CD4-positive, alpha-beta T cell treated with Interleukin-10 for 1 hour (primary cell): ENCODE measurements at places on chromosomes 3 and 15.
A peak's percentile ranks its signal among the peaks of the same experiment; 100 is the strongest.

DNA sequence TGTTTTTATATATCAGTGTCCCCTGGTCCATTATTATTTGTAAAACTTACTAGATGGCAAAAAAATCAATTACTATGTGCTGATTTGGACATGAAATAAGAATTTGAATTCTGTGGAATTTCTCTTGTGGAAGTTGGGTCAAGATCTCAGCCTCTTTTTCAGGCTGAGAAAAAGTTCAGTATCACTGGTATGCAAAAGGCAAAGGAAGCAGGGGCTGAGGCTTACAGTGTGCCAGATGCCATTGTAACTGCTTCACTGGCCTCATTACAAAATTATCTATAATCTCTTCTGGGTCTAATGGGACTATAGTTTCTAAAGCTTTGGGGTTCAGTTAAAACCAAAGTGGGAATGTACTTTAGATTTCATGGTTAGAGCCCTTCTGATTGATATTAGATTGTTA, 125.9 kb upstream of the SLC7A14 start:
- DNase-seq, result no peak

DNA sequence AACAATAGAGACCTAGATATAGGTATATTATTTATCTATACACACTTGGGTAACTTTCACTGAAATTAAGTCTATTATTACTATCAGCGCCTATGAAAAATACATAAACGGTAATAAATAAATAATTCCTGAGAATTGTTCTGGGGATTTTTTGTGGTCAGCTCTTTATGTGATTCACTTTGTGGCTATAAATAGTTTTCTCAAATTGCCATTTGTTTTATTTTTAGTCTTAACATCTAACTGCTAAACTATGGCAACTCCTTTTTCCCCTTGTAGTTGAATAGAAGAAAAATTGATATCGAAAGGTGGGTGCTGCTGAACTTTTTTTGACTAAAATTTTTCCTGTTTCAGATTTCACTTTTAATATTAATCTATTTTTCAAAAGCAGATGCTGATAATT, 189.0 kb downstream of the VGLL3 start:
- no peak for DNase-seq

DNA sequence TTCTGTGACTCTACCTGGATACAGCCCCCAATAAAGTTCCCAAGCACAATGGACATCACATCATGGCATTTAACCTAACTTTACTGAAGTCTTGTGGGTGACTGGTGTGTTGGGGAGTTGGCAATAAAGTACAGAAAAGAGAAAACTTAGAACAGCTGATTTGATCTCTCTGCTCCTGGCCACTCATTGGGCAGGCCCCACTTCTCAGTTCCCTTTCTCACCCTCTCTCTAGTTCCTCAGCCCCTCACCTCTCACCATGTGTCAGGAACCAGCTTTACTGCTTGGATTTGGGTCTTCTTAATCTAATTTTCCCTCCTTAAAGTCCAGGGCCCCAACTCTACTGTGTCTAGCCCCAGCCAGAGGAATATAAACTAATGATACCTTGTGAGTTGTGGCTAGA, 713 bp upstream of the MUC13 start:
- no peak for DNase-seq

DNA sequence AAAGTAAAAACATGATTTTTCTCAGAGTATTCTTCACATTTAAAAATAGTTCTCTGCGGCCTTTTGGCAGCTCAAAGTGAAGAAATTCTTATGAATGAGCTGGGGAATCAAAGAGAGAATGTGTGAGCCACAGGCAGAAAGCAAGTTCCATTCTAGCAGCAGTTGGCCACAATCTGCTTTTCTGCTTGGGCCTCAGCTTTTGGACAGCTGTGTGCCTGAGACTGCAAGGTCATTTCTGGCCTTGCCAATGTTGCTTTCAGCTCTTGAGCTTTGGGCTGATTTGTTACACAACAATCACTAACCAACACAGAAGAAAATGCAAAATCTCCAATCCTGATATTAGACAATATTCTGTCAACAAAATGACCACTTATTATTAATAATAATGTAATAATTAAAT, 14.4 kb upstream of the TM4SF4 start:
- no peak for DNase-seq

DNA sequence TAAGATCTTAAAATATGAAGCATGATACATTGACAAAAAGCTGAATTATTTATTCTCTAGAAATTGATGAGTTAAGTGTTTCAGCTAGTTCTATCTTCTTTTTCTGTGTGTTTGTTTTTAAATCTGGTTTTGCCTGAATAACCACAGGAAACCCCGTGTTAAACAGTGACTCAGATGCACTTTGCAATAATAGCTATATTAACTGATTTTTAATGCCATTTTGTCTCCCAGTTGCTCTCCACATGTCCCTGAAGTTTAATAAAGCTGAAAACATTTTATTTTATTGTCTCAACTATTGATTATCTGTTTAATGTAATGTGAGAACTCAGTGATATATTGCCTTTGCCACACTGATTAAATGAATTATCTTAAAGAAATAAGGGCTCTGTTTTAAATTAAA, 42.8 kb upstream of the ROBO1 start:
- no peak for DNase-seq

DNA sequence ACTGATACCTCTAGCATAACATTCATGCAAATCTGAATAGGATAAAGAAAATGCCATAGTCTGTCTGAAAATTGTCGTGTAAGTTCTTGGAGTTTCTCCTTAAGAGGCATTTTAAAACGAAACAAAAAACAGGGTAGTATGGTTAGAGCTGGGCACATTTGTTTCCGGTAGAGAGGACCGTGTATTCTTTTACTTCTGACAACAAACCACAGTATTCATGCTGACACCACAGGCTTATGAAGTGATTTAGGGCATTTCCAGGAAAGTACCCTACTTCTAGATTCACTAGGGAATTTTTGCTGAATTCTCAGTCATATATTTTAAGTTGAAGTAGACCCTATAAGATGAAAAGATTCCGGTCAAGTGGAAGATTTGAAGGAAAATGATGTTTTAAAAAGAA, 541.3 kb downstream of the UNC13C start:
- peak; percentile 5 for DNase-seq

GRCh38 chr3:61518590-61518989, 42.8 kb upstream of the PTPRG start:
- no peak for DNase-seq

DNA sequence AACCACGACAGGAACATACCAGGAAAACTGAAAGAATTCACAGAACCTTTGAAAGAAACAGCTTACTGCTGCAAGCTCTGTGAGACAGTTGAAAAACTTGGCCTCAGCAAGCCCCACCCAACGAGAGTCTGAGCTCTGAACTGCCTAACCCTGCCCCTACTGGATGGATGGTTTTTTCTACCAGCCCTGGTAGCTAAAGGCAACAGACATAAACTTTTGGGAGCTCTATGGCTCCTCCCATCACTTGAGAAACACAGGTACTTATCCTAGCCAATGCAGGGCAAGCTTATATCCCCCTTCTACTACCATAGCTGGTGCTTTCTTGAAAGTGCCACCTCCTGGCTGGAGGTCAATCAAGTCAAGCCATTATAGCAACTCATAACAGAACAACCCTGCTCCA, 471.8 kb downstream of the GRM7 start:
- no peak for DNase-seq

DNA sequence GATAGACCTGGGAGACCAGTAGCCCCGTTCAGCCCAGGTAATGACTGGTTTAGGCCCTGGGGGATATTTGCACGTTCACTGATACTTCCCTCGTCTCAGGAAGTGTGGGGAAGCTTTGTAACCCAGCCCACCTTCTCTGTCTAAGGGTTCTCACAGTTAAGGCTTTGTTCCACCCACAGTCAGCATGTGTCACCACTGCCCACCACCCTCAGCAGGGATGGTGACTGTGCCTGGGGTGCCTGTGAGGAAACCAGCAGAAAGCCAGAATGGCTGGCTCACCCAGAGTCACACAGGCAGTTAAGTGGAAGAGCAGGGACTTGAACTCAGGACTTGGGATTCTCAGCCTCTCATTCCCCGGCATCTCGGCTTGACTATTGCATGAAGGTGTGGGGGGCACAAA, 5.2 kb downstream of the KBTBD13 start:
- DNase-seq, result no peak

DNA sequence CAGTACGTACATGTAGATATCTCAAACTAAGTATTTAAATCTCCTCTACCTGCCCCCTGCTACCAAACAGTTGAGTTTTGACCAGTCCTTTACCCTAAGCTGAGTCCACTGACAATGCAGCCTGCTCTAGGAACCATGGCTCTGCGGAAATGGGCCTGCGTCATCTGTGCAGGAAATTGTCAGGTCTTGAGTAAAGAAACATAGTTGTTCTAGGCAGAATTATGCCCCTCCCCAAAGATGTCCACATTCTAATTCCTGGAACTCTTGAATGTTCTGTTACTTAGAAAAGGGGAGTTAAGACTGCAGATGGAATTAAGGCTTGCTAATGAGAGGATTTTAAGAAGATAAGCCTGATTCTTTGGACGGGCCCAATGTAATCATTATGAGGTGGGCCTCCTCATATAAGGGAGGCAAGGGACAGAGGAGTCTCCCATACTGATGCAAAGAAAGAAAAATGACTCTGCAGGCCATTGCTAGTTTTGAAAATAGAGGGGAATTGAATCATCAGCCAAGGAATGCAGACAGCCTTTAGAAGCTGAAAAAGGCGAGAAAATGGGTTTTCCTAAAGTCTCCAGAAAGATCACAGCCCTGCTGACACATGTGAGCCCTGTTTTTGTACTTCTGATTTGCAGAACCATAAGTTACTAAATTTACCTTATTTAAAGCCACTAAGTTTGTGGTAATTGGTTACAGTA, 5.5 kb upstream of the VGLL3 start:
- DNase-seq, result no peak

DNA sequence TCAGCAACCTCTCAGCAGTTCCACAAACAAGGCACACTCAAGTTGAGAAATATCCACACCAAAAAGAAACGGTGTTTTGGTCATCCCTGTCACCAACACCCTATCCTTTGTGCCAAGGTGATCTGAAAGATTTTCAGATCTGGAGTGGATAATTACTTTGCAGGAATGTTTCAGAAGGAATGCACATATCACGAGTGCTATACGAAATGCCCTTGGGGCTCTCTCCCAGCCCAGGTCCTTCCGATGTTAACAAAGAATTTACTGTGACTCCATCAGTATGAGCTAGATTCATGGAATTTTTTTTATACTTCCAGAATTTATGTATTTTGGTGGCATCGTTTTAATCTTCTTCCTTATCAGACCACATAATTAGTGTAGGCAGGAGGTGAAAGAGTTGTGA, 105.0 kb downstream of the GRM7 start:
- DNase-seq, result no peak

- no peak for DNase-seq
These were observed 64.9 kb upstream of the CMTM7 start for GRCh38 chr3:32326795-32327194.

GRCh38 chr3:184180165-184180564, 5.5 kb downstream of the AP2M1 start:
- DNase-seq, result no peak

- DNase-seq, result no peak
These were observed 566.7 kb upstream of the NECTIN3 start for GRCh38 chr3:110504901-110505300.
